AG08395 (cell line): ENCODE measurements at places on chromosomes 2 and 18.

GRCh38 chr2:230778350-230779063 lies 65.9 kb downstream of the CAB39 start:
- DNase-seq = no peak

- no peak for DNase-seq
Measured at GRCh38 chr2:56227811-56228210, 44.0 kb downstream of the CCDC85A start.

- DNase-seq = no peak
Measured at GRCh38 chr2:151823651-151824050, 4.6 kb downstream of the ARL5A start.

DNA sequence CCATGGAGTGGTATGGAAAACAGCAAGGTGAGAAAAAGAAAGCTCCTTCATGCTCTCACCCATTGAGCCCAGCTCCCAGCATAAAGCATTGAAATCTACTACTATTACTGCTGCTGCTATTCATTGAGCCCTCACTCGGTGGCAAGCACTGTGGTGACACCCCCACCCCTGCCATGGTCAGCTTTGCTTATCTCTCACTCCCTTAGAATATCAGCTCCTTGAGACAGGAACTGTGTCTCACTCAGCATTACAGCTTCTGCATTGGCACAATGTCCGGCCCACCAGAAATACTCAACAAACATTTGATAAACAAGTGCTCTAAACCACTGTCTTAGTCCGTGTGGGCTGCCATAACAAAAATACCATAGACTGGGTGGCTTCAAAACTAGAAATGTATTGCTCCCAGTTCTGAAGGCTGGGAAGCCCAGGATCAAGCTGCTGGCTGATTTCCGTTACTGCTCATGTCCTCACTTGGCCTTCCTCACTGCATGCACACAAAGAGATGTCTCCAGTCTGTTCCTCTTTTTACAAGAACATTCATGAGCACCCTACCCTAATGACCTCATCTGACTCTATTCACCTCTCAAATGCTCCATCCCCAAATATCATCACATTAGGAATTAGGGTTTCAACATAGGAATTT lies 116.3 kb downstream of the ZBTB7C start:
- no peak for DNase-seq

- DNase-seq = no peak
Measured at GRCh38 chr18:13442451-13442850, 223.9 kb downstream of the LDLRAD4 start.
